Stimulated activated CD8-positive, alpha-beta memory T cell treated with anti-CD3 and anti-CD28 coated beads, Interleukin-4, amount 100 ng/mL, for 1 hour (primary cell): ENCODE measurements at places on chromosomes 13 and 19.

- no peak for DNase-seq
Measured at GRCh38 chr19:35742121-35742724, at the start of gene IGFLR1. Gene IGFLR1 (minus strand): TSS chr19:35742452. CDS start chr19:35741180, 1,272 bp downstream.

DNA sequence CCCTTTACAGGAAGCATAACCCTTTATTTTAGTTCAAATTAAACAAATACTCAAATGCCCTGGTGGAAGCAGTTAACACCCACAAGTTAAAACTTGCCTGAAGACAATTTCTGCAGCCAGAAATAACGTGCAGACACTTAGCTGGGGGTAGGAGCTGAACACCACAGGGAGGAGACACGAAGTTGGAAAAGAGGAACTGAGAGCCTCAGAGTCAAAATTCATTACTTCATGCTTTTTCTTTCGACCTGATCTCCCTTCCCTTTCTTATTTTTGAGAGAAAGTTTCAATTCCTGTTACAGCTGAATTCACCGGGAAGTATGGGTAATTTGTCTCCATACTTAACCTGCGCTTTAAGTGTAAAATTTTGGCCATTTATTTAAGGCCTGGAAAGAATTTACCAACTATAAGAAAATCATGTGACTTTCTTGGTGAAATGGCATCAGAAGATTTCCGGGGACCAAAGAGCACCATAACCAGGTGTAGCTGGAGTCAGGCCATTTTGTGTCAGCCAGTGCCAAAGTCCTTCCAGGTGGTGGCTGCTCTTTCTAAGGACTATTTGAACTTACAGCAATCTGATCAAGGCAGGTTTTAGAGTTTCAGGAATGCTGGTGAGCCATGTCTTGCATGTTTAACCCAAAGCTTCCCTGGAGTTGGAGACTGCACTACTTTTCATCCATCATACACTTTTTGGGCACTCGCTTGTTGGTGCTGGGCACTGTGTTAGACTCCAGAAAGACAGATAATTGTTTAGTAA is 46.5 kb upstream of the RCBTB2 start:
- no peak for DNase-seq

DNA sequence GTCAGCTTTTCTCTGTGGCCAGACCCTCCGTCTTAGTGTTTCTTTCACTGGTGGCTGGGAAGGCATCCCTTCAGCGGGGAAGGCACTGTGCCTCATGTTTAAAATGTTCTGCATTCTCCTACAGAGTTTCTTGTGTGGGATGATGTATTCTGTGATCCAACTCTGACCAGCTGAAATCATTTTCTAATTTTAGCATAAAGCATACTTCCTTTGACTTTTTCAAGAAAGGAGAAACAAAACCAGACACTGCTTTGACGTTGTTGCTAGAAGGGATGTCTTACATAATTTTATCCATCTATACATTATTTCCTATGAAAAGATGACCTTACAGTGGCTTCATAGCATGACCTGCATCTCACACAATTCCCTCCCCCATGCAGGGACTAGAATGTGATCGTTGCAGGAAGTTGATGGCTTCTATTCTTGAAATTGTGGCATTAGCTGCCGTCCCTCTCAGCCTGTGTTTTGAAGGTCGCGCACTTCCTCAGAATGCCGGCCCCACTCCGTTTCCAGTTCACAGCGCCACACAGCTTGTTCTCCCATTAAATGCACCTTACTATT is 38.6 kb upstream of the TEX29 start:
- DNase-seq = no peak

DNA sequence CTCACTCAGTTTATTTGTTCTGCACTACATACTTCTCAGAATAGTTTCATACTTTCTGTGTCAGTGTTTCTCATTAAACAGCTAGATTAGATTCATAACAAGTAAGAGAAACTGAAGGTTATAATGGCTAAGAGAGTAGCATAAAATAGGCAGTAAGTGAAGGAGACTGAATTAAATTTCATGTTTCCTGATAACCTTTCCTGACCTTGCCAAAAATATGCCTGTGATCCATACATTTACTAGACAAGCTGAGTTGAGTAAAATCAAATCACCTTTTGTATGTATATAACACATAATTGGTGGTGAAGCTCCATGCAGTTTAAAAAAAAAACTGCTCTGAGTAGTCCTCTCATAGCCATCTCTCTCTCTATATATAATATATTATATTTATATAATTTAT is 545.3 kb upstream of the PCDH20 start:
- no peak for DNase-seq

GRCh38 chr19:18464646-18465045 is 26.7 kb upstream of the ISYNA1 start:
- no peak for DNase-seq

- no peak for DNase-seq
Measured at GRCh38 chr19:5561559-5561958, 6.2 kb downstream of the TINCR start.

- DNase-seq = no peak
Measured at GRCh38 chr19:18657590-18658365, 20.9 kb downstream of the KLHL26 start.

GRCh38 chr13:38868870-38869269 is 121.8 kb downstream of the STOML3 start:
- DNase-seq = no peak

DNA sequence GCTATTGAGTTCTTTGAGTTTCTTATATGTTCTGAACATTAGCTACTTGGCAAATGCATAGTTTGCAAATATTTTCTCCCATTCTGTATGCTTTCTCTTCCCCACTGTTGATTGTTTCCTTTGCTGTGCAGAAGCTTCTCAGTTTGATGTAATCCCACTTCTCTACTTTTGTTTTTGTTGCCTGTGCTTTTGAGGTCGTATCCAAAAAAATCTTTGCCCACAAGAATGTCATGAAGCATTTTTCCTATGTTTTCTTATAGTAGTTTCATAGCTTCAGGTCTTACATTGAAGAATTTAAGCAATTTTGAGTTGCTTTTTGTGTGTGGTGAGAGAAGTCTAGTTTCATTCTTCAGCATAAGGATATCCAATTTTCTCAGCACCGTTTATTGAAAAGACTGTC is 536.7 kb upstream of the ARGLU1 start:
- no peak for DNase-seq

DNA sequence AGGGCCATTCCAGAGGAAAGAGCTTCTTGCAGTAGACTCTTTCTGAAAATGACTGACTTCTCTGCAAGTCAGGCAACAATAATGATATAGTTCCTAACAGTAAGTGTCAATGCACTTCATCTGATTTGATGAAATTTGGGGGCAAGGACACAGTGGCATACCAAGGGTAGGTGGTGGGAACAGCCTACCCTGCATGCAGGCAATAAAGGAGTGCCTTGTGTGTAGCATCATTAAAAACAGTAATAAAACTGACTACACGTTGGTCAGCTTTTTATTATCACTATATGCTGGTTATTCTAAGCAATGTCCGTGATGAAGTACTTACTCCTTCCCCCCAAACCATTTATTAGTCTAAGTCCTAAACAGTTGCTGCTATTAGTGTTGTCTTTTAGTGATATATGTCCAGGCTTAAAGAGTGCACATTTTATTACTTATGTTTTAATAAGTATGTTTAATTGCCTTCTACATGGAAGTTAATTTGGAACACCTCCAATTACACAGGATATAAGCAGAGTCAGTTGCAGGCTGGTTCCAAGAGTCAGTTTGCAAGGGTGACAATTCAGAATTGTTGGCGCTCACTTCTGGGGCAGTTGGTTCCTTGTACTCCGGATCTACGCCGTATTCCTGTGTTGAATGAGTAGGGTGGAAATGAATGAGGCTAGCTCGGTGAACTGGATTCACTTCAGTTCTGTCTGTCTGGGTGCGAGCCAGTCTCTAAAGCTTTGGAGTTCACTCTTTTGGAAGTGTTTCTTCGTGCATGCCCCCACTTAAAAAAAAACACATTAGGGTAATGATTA is 84.0 kb downstream of the RGCC start:
- no peak for DNase-seq

DNA sequence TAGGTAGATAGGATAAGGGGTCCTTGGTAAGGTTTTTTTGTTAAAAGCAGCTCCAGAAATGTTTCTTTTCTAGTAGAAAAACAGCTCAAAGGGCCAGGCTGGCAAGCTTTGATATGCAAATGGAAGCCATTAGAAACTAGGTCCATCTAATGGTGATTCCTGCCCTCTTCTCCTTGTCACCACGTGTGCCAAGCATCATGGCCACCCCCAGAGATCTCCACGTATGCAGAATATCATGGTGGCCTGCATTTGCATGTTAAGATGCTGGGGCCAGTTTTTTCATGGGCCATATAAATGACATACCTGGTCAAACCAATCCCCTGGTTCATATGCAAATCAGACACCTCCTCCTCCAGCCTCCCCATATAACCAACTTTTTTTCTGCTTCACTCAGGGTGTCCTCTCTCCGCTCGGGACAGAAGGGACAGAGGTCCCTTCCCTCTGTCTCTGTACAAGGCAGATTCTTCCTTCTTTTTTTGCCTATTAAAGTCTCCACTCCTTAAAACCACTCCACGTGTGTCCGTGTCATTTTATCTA is 1335.9 kb downstream of the UQCRFS1 start:
- no peak for DNase-seq

GRCh38 chr13:33069365-33069764 is 53.1 kb downstream of the KL start:
- DNase-seq = no peak

DNA sequence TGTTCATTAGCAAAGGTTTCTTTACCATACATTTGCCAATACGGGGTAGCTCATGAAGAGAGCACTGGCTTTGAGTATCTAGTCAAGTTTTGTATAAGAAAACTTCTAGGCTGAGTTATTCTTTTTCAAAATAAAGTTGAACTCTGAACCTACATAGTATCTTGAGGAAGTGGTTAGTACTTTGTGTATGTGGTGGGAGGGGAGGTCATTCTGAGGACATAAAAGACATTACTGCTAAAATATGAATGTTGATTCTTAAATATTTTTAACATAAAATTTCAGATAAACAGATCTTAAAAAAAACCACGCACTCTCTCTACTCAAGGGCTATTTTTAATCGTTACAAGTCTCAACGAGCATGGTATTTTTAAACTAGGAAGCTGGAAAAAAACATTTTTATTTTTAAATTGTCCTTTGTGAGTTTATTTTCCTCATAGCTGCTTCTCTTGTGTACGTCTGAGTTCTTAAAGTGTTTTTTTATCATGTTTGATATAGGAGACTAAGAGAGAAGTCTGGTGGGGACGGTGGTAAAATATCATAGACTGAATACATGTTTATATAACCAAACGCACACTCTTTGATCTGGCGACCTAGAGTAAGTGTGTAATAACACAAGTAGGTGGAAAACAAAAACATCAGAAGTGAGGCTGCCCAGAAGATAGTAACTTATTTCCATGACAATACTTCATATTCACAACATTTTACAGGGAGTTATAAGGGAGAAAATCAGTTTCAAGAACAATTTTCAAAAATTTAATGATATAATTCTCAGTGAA is 118.0 kb upstream of the POSTN start:
- no peak for DNase-seq

DNA sequence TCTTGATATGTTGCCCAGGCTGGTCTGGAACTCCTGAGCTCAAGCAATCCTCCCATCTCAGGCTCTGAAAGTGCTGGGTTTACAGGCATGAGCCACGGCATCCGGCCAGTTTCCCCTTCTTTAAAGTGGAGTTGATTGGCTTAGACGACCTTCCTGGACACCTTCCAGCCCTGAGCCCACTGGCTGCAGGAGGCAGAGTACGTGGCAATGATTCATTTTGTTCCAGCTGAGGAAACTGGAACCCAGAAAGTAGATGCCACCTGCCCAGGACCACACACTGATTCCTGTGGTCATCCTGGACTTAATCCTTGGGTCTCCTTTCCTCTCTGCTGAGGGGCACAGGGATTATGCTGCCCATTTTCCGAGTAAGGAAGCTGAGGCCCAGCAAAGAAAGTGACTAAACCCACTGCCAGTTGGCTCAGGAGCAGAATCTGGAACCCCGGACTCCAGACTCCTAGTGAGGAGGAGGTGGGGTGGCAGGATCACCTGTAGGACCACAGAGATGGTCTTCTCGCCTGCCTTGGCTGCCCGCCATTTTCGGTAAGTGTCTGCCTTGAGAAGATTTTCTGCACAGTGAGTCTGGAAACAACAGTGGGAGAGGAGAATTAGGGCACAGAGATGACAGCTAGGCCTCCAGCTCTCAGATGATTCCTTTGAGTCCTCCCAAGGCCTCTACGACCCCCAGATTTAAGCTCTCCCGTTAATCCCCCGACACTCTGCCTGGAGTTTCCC is 737 bp downstream of the XRCC1 start:
- no peak for DNase-seq

DNA sequence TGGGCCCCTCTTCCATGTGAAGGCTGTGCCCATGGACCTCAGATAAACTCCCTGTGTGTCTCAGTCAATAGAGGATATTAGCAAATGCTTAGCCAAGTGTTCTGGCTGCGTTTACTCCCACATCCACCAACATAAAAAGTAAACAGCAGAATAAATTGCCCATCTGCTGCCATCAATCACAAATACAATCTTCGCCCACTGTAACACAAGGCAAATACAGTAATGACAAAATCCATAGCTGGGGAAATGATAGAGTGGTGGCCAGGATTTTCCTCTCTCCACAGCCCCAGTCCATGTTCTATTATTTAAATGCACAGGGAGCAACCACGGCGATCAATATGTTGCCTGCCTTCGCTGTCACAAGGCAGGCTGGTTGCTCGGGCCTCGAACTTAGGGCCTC is 376.5 kb downstream of the UQCRFS1 start:
- DNase-seq = no peak

GRCh38 chr13:111344471-111345191 is 24.2 kb downstream of the TEX29 start:
- no peak for DNase-seq

GRCh38 chr13:67855741-67856238 is 625.7 kb upstream of the PCDH9 start:
- DNase-seq = no peak

DNA sequence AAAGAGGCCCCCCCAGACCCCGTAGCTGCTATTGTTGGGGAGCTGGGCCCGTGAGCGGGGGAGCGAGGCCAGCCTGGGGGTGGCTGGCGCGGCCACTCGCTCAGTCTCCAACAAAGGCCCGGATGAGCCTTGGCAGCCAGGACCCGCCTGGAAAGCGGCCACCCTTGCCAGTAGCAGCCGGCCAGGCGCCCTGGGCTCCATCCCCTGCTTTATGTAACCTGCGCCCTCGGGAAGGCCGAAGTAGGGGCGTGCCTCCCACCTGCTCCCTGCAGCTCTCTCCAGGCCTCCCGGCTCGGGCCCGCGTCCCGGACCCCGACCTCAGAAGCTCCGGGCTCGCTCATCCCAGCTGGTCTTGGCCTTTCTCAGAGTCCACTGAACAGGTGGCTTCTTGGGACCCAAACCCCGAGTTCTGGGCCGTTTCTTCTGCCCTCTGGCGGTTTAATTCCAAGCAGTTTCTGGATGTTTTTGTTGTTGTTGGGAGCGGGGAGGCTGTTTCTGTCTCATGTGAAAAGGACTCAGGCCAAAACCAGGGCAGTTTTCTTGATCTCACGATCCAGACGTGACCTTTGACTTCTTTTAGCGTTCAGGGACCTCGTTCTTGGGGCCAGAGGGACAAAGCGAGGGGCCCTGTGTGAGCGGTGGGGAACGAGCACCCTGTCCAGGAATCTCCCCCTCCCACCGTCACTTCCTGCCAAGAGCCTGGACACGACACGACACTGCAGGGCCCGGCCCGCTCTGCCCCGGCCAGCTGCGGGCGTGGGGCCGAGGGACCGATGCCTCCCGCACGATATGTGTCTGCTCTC is 1.2 kb downstream of the CDC34 start:
- DNase-seq = no peak

GRCh38 chr13:61466280-61466679 is 50.6 kb upstream of the PCDH20 start:
- no peak for DNase-seq
